ENCODE measurements at places on chromosomes 13 and 19.

DNA sequence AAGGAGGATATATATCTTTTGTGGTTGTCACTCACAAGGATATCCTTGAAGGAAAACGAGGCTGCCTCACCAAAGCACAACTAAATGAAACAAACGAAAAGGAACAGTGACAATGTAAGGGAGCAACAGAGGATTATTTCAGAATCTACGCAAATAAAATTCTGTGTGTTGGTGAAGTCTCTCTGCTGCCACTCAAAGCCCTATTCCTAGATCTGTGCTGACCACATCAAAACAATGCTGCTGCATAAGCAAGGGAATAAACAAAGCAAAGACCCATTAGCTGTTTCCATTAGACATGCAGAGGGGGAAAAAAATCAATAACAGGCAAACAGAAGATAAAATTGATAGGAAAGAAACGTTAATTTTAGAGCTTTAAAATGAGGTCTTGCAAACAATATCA, 204.4 kb downstream of the MZT1 start:
- no peak for ATAC-seq

GRCh38 chr19:17095141-17095919, 19.8 kb downstream of the MYO9B start:
- no peak for ATAC-seq

- no peak for ATAC-seq
Measured at GRCh38 chr19:6873708-6874431, 13.5 kb upstream of the ADGRE1 start.

- ATAC-seq: no peak
Measured at GRCh38 chr19:19587771-19588170, 30.7 kb downstream of the PBX4 start.

DNA sequence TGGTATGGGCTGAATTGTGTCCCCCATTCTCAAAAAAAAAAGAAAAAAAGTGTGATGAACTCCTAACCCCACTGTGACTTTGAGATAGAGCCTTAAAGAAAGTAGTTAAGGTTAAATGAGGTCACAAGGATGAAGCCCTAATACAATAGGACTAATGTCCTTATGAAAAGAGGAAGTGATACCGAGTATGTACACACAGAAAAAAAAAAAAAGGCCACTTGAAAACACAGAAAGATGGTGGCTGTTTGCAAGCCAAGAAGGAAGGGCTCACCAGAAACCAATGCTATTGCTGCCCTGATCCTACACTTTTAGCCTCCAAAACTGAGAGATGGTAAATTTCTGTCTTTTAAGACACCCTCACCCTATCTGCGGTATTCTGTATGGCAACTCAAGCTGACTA, 955.6 kb downstream of the PCDH17 start:
- no peak for ATAC-seq

DNA sequence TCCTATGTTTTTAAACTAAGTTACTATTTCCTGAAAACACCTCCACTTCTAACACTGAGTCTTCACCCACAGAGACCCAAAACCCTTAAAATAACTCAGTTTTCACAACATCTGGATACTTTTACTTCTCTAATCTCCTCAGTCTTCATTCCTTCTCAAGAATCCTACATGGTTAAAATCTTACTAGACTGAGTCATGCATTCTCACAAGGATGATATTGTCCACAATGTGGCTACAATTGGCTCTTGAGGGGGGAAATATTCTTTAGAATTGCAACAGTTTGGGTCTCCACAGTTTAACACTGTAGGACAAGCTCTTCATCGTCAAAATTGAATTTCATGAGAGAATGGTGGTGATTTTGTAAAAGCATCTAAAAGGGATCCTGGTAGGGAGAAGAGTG, 397.1 kb downstream of the SLITRK5 start:
- ATAC-seq: no peak

DNA sequence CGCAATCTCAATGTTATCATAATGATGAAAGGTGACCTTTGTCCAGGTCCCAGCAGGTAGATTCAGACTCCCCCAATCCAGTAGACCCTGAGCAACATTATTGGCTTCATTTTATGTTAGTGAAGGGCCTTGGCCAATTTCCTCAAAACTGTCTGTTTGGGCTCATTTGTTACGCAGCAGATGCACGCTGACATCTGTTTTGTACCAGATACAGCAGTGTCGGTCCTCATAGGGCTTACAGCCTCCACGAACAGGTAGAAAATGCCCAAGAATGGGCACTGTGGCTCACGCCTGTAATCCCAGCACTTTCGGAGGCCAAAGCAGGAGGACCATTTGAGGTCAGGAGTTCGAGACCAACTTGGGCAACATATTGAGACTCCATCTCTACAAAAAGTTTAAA, 13.1 kb upstream of the NMRK2 start:
- ATAC-seq: no peak

- no peak for ATAC-seq
Measured at GRCh38 chr13:76713280-76713679, 172.9 kb downstream of the KCTD12 start.
